Activated CD8-positive, alpha-beta T cell treated with anti-CD3 and anti-CD28 coated beads for 36 hours (primary cell): ENCODE measurements at places on chromosomes 3 and 15. TPM values are rescaled to one million over a fixed set of nuclear protein-coding genes. Genes with fewer than 3 reads are reported as not detected.

LRRC2 gene
- total RNA-seq = not detected

TRH gene
- not detected for total RNA-seq

CALML4 gene
- total RNA-seq = 7.3 TPM

AP3B2 gene
- total RNA-seq = 0.18 TPM

SH2D7 gene
- not detected for total RNA-seq

PCOLCE2 gene
- 1.1 TPM for total RNA-seq

DNA sequence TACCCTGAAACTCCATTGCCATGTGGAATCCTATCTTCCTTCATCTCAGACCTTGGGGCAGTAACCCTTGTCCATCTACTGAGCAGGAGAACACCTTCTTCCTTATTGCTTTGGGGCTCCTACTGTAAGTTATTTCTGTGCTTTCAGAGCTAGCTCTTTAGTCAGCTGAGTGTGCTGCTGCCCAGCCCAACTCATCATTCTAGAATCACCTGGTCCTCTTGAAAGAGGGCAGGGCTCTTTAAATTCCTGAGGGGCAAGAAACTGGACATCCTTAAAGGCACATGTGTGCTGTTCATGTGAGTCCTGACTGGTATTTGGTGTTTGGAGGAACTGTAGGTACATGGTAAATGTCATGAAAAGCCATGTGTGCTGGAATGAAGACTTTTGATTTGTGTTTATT, 140.9 kb downstream of the ARNT2 start:
- no peak for DNase-seq
- no peaks in the 10 kb centered on the region for H3K4me1 ChIP-seq
- H3K27me3 ChIP-seq = peaks cover 25% of the 10 kb centered on the region
- no peak overlapping the region for H3K27ac ChIP-seq

DNA sequence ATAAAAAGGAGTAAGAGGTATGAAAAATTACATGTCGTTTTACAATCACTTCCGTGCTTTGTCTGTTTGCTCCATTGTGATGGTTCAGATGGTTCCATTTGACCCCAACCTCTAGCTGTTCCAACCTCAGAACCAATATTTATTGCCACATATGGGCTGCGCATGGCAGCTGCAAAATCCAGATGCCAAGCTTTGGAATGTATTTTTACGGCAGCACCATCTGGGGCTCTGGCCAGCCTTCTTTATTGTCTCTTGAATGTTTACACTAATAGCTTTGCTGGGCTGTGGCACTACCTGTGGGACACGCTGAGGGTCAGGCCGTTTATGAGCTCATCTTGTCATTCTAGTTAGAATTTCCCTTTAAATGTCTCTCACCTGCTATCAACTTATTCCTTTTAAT, 219.8 kb downstream of the ROBO2 start:
- DNase-seq = no peak
- H3K36me3 ChIP-seq = no peaks in the 10 kb centered on the region
- H3K27ac ChIP-seq = no peak overlapping the region
- H3K4me3 ChIP-seq = no peak overlapping the region
- H3K27me3 ChIP-seq = no peaks in the 10 kb centered on the region

DNA sequence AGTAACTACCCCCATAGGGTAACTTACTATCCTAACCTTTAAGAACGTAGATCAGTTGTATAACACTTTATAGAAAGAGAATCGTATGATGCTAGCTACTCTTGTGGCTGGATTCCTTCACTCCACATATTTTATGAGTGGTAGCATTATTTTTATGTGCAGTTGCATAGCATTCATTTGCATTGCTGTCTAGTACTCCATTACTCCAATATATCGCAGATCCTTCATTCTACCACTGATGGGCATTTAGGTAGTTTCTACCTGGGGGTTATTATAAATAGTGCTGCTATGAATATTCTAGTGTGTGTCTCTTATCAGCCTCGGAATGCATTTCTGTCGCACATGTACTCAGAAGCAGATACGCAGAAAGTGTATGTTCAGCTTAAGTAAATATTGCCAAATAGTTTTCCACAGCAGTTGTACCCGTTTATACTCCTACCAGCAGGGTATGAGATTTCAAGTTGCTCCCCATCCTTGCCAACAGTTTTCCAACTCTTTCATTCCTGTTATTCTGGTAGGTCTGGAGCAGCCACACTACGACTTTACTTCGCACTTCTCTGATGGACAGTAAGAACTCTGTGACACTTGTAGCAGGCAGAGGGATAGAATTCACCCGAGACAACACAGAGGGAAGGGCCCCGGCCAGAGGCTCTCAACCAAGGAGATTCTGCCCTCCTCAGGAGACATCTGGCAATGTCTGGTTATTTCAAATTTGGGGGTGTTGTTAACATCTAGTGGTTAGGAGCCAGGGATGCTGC, 9.8 kb upstream of the VGLL4 start:
- H3K4me1 ChIP-seq = peaks cover 19% of the 10 kb centered on the region
- no peak overlapping the region for H3K27ac ChIP-seq
- H3K36me3 ChIP-seq = no peaks in the 10 kb centered on the region

DNA sequence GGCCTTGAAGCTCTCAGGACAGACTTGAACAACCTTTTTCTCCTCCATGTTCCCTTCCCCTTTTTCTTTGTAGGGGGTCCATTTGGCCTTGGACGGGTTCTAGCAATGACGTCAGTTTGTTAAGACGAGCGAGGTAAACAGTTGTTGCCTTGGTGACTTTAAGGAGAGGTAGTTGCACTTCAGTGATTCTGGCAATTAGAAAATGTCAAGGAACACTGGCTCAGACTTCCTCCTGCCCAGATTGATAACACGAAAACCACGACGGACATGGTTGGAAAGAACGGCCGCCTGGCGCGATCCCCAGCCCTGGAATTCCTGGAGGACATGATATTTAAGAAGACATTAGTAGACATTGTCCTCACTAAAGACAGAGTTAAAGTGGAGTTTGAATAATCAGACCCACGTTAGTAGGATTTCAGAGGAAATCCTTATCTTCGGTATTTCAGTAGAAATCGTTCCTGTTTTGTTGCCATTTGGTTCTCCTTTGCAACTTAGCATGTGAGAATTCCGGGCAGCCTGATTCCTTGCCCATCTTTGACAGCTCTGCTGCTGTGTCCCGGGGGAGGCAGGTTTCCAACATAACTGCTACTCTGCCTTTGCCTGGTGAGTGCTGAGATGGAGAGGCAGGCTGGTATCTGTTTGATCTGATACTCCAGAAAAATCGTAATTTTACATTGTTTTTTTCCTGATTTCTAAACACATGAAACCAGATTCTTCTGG, 87.3 kb downstream of the ST6GAL1 start:
- H3K27ac ChIP-seq = no peak overlapping the region
- no peak for DNase-seq
- no peak overlapping the region for H3K4me3 ChIP-seq
- H3K4me1 ChIP-seq = peaks cover 52% of the 10 kb centered on the region

- no peaks in the 10 kb centered on the region for H3K4me1 ChIP-seq
- H3K27me3 ChIP-seq = peaks cover 12% of the 10 kb centered on the region
- no peak overlapping the region for H3K4me3 ChIP-seq
- no peaks in the 10 kb centered on the region for H3K36me3 ChIP-seq
- no peak overlapping the region for H3K27ac ChIP-seq
Observed at GRCh38 chr3:193978486-193978885, 157.5 kb upstream of the HES1 start.

GRCh38 chr3:15681668-15682067, 80.1 kb downstream of the BTD start:
- no peak overlapping the region for H3K27ac ChIP-seq
- H3K36me3 ChIP-seq = peaks cover 30% of the 10 kb centered on the region
- DNase-seq = no peak
- no peaks in the 10 kb centered on the region for H3K27me3 ChIP-seq

DNA sequence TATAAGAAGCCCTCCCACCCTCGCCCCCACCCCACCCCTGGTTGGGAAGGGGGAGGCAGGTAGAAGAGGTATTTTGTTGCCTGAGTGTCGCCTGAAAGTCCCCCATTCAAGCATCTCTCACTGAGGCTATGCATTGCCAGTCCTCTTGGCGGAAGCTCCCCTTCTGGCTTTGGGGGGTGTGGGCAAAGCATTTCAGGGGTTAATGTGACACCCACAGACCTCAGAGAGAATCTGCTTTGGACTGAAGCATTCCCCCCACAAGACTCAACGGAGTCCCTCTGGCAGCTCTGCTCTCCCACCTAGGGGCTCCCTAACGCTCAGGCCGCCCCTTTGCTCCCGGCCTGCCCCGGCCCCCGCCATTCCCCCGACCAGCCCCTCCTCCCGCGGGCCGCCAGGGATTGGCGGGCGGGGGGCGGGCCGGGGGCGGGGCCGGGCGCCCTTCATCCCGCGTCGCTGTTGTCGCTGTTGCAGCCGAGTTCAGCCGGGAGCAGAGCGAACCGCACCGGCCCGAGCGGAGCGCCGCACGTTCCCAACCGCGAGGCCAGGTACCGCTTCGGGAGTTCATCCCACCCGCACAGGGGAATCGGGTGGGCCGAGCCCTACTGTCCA, at the start of gene SLC38A3:
Gene SLC38A3 (plus strand): TSS at position 468 of the 609 bp plus-strand sequence. CDS start 8,929 bp downstream, outside the sequence.
- H3K4me3 ChIP-seq = no peak within 1 kb of the TSS
- no peaks in the 10 kb centered on the region for H3K4me1 ChIP-seq
- H3K27me3 ChIP-seq = peaks cover 48% of the 10 kb centered on the region
- DNase-seq = peak; percentile 16

DNA sequence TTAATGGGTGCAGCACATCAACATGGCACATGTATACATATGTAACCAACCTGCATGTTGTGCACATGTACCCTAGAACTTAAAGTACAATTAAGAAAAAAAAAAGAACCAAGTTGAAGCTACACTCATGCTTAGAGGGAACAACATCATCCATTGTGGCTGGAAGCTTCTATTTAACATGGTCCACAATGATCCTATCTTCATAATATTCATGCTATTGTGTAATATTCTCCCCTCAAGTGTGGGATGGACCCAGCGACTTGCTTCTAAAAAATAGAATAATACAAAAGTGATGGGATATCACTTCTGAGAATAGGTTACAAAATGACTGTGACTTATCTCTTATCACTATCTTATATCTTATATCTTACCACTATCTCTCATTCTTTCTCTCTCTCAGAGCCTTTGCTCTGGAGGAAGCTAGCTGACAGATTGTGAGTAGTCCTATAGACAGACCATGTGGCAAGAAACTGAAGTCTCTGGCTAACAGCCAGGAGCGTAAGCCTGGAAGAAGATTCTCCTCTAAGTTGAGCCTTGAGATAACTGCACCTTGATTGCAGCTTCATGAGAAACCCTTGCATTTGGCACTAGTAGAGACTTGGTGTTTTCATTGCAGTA, 198.5 kb upstream of the MRPL3 start:
- no peak for DNase-seq
- H3K36me3 ChIP-seq = no peaks in the 10 kb centered on the region
- no peak overlapping the region for H3K4me3 ChIP-seq

- H3K27me3 ChIP-seq = peaks cover 16% of the 10 kb centered on the region
- H3K36me3 ChIP-seq = no peaks in the 10 kb centered on the region
- H3K4me3 ChIP-seq = no peak overlapping the region
- no peak overlapping the region for H3K27ac ChIP-seq
- no peak for DNase-seq
Observed at GRCh38 chr3:10330319-10330718, 9.4 kb upstream of the SEC13 start.

GRCh38 chr3:50364573-50365079, 5.3 kb upstream of the TMEM115 start:
- no peaks in the 10 kb centered on the region for H3K36me3 ChIP-seq
- peak overlapping the region; percentile 74 for H3K4me3 ChIP-seq
- no peak overlapping the region for H3K27ac ChIP-seq
- H3K27me3 ChIP-seq = no peaks in the 10 kb centered on the region
- DNase-seq = no peak

- H3K27me3 ChIP-seq = no peaks in the 10 kb centered on the region
- H3K4me3 ChIP-seq = no peak overlapping the region
Observed at GRCh38 chr15:67147396-67147949, 82.1 kb downstream of the SMAD3 start.

DNA sequence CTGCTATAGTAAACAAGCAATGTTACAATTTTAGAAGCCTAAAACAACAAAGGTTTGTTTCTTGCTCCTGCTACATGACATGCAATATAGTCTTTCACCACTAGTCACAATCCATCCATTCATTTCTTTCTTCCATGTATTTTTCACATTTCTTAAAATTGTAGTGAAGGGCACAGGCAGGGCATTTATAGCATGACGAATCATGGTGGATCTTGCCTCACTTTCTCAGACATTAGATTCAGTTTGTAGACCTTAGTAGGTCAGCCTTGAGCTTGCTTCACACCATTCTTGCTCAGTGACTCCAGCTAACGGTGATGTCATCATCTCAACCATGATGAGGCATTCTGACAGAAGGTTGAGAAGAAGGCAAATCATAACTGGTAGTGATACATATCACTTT, 546.8 kb downstream of the TBL1XR1 start:
- H3K27ac ChIP-seq = no peak overlapping the region
- H3K27me3 ChIP-seq = peaks cover 2% of the 10 kb centered on the region
- no peaks in the 10 kb centered on the region for H3K4me1 ChIP-seq
